Stimulated activated memory B cell treated with anti-CD40 and anti-IgM and Interleukin-4, amounts not matched to agents 10 μg/mL and 1 μg/mL and 100 μg/mL, for 72 hours (primary cell): ENCODE measurements at places on chromosomes 2 and 18.
A peak's percentile ranks its signal among the peaks of the same experiment; 100 is the strongest.

DNA sequence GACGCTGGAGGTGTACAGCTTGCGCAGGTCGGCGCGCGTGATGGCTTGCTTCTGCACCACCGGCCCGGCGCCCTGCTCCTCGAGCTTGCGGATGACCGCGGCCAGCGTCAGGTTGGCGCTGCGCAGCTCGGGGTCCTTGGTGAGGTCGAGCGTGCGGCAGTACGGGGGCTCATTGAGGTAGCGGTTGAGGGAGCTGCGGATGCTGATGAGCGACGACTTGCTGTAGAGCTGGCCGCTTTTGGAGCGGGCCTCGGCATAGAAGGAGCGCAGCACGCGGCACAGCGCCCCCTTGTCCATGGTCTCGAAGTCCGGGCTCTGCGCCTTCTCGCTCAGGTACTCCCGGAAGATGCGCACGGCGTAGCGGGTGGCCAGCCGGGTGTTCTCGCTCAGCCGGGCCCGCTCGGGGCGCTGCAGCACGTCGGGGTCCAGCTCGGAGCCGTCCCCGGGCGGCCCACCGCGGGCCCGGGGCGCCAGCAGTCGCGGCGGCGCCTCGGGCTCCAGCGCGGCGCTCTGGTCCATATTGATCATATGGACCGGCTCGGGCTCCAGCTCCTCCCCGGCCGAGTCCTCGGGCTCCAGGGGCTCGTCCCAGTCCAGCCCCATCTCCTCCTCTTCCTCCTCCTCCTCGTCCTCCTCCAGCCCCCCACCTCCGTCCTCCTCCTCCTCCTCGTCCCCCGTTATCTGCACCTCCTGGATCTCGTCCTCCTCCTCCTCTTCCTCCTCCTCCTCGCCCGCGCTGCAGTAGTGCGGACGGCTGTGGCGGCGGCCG lies 523 bp downstream of the KCTD1 start:
- ATAC-seq = peak; percentile 82

DNA sequence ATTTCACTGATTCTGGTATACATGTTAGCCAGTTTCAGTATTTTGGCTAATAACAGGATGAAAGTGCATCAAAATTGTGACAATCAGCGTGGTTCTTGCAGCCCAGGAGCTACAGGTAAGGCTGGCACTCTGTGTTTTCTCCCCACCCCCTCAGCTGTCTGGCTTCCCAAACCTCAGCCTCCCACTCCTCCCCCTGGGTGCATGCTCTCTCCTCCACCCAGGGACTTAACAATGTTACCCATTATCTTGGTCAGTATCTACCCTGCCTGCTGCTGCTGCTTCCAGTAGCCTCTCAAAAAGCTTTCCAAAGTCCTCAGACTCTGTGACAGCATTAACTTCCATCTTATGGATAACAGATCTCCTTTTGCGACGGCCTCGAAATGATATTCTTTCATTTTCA lies 41.0 kb downstream of the TRABD2A start:
- no peak for ATAC-seq

- no peak for ATAC-seq
These were observed 79.9 kb downstream of the ANTXR1 start for GRCh38 chr2:69092857-69093256.

DNA sequence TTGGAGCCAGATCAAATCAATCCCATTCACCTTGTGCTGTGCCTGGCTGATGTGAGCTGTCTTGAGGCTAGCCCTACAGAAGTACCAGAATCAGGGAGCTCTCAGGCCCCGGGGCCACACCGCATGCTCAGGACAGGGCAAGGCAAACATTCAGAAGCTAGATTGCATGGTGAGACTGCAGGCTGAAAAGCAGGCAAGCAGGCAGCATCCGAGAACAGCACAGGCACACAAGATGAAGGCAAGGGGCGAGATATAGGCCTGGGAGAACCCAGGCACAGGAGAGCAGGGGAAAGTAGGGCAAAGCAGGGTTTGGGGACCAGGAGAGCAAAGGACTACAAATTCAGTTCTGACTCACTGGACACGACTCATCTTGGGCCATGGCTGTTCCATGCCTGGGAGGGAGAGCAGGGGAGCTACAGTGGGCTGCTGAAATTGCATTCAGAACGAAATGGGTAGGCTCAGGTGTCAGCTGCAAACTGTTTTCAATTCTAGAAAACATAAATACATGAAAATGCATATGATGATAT lies 59.6 kb downstream of the GALNT14 start:
- no peak for ATAC-seq

DNA sequence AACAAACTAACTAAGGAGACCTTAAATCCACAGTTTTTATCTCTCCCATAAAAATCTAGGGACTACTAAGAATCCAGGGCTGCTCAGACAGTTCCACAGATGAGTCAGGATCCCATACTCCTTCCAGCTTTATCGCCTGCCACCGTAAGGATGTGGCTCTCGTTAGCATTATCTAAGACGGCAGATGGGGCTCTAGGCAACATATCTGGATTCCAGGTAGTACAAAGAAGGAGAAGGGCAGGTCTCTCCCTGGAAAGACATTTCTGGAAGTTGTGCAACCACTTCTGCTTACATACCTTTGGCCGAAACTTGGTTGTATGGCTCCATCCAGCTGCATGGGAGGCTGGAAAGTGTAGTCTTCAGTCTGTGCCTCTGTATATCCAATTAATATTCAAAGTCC lies 149.4 kb downstream of the SP3 start:
- no peak for ATAC-seq
